ENCODE measurements at places on chromosomes 4 and X. TPM values are rescaled to one million over a fixed set of nuclear protein-coding genes. Genes with fewer than 3 reads are reported as not detected.

NSUN7 gene
- not detected for total RNA-seq

ADAM29 gene
- total RNA-seq: not detected

ARHGAP6 gene
- 19.8 TPM for total RNA-seq

RAI2 gene
- total RNA-seq: not detected

EIF1AX gene
- 32.4 TPM for total RNA-seq

PDLIM3 gene
- 121 TPM for total RNA-seq

PNMA6A gene
- total RNA-seq: 0.16 TPM

BEND4 gene
- total RNA-seq: not detected

PNMA5 gene
- total RNA-seq: not detected

VCX3B gene
- not detected for total RNA-seq
